NCI-H1417 treated with DMSO at 0.1 percent for 48 hours (cell line): ENCODE measurements at places on chromosomes 3 and 15.

DNA sequence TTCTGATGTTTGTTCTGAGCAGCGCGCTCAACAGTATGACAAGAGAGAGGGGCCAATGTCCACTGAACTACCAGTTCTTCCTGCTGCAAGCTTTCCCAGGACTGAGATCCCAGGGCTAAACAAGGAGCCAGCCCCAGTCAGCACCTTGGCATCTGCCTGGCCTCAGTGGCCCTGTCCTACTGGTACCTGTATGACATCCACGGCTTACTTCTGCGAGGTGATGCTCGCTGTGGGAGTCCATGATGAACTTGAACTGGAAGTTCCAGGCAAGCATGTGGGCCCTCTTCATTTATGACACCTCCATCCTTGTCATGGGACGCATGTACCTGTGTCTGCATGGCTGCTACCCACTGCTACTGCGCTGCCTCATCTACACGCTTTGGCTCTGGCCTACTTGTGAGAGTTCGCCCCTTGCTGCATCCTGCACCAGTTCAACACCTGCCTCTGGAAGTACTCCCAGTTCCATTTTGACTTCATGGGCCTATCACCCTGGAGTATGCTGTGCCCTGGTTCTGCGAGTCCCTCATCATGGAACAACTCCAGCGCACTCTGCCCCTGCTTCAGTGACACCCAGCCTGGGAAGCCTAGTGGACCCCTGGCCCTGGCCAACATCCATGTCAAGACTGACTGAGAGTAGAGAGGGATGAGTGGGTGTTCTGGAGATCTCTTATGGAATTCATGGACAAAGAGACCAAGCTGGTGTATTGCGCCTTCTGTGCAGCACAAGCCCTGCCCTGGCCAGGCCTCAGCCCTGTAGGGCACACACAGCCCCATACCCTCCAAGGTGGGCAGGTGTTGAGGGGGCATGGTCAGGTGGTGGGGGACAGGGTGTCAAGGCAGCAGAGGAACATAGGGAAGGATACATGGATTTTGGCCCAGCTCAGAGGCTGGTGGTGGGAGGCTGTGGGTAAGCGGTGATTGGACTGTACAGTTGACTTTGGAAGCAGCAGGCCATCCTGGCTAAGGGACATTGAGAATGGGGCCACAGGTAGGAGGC lies 246.8 kb downstream of the NLGN1 start:
- DNase-seq = no peak

- peak; percentile 37 for DNase-seq
Measured at GRCh38 chr3:101574388-101575112, 570 bp downstream of the PCNP start.

- no peak for DNase-seq
Measured at GRCh38 chr15:101168463-101168824, 83.4 kb downstream of the CHSY1 start.

- DNase-seq = no peak
Measured at GRCh38 chr15:60949039-60949977, 279.8 kb downstream of the RORA start.

DNA sequence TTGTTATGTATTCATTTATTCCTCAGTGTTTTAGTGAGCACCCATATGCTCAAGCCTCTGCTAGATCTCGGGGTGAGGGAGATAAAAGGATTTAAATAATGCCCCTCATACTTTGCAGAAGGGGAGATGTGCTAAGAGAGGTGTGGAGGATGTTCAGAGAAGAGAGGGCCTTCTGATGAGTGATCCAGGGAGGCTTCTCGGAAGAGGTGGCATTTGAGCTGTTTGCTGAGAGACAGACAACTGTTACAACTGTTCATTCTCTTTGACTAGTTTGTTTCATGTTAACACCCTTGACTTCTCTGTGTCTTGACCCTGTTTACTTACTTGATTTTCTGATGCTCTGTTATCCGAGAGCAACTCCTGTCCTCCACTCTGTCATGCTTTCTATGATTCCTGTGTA lies 34.5 kb downstream of the MFSD1 start:
- DNase-seq = no peak

DNA sequence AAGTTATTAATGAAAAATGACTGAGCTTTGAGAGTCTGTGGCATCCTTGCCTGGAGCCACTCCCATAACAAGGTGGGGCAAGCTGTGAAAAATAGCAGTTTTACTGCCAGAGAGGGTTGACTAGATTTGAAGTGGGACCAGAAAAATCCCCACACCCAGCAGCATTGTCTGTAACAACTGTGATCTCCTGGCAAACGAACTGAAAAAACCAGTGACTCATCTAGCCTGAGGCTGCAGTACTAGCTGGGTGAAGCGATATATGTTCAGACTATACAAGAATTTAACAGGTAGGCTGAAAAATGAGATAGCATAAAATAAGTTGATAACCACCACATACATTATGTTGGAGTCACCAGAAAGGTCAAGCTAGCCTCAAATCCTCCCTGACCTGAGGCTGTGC lies 64.0 kb downstream of the DPH6 start:
- DNase-seq = no peak

DNA sequence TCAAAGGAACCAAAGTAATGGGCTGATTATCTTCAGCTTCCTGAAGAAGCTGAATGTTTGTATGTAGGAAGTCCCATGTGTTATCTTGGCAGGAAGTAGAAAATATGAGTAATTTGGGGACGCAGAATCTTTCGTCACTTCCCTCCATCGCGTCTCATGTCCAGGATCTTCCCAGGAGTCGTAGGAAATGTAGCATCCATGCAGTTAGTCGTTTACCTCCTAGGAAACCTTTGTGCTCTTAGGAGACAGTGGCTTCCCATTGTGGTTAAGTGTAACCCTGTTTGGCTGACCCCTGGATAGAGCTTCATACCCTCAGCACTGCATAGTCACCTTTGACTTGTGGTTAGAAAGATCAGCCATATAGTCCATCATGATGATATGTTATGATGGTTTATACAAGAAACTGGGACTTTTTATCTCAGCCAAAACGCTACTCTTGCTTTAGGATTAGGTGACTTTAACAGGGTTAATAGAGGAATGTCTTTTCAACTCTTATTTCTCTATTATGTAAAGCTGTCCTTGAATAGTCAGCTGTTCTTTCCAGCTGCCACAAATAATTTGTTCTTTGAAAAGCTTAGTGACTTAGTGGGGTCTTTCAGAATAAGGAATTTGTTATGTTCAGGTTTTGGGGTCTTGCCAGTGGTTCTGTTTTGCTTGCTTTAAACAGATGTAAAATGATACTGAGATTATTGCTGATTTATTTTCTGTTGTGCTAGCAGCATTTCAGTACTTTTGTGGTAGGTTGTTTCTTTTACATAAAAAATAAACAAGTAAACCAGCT lies 92.2 kb downstream of the KLHL25 start:
- DNase-seq = no peak

- DNase-seq = no peak
Measured at GRCh38 chr3:182603501-182603900, 189.8 kb upstream of the ATP11B start.

GRCh38 chr3:135558150-135558783 lies 407.3 kb upstream of the PPP2R3A start:
- DNase-seq = no peak

GRCh38 chr3:31159331-31160039 lies 265.0 kb upstream of the GADL1 start:
- no peak for DNase-seq

- DNase-seq = no peak
Measured at GRCh38 chr15:31278544-31279220, 48.0 kb upstream of the KLF13 start.

DNA sequence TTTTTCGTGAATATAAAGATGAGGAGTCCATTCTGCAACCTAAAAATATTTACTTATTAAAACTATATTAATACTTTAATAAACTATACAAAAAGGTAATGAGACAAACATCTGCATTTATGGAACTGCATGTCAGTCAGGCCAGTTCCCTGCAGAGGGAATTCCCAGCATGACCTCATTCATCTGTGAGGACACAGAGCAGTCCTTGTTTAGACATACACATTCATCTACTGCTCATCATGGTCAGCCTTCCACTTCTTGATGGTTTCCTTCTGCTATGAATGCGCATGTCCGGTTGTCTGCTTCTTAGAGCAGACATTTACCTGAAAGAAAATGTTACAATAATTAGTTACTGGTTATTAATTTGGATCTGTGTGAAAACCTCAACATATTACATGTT lies 3.3 kb upstream of the ACTR8 start:
- no peak for DNase-seq

GRCh38 chr15:46854564-46854963 lies 862.7 kb upstream of the SEMA6D start:
- no peak for DNase-seq

- DNase-seq = no peak
Measured at GRCh38 chr3:99862208-99862607, 44.5 kb downstream of the CMSS1 start.

DNA sequence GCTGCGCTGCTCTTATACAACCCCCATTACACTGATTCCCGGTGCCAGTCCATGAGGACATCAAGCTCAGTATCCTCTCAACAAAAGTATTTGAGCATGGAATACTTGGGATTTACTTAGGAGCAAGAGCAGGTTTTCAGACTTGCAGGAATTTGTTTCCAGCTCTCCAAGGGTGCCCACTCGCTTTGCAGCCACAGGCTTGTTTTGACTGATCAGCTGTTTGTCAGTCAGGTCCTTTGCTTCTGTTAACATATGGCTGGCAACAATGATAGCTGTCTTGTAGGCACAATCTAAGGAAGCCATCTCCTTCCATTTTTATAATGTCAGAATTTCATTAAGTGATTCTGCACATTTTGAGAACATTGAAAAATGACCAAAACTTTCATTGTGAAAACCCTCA lies 38.2 kb upstream of the MCF2L2 start:
- DNase-seq = no peak

DNA sequence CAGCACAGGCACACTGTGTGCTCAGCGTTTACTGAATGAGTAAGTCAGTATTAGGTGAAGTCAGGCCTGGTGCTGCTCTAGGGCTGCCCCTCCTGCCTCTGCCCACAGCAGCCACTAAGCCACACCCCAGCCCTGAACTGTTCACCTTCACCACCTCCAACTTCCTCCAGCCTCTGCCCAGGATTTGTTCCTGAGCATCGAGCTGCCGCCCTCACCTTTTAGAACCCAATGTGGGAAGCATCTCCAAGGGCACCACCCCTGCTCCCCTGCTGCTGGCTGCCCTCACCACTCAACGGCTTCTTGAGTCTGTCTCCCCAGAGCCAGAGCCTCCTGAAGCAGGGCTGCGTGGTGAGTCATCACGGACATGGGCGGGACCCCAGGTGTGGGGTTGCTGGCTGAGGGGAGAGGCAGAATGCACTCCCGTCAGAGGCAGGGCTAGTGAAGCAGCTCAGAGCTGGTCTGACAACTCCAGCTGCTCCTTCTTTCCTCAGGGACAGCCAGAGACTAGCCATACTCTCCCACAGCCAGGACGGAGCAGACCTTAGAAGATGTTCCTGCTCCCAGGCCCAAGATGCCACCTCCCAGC lies 5.8 kb downstream of the HYAL2 start:
- no peak for DNase-seq

DNA sequence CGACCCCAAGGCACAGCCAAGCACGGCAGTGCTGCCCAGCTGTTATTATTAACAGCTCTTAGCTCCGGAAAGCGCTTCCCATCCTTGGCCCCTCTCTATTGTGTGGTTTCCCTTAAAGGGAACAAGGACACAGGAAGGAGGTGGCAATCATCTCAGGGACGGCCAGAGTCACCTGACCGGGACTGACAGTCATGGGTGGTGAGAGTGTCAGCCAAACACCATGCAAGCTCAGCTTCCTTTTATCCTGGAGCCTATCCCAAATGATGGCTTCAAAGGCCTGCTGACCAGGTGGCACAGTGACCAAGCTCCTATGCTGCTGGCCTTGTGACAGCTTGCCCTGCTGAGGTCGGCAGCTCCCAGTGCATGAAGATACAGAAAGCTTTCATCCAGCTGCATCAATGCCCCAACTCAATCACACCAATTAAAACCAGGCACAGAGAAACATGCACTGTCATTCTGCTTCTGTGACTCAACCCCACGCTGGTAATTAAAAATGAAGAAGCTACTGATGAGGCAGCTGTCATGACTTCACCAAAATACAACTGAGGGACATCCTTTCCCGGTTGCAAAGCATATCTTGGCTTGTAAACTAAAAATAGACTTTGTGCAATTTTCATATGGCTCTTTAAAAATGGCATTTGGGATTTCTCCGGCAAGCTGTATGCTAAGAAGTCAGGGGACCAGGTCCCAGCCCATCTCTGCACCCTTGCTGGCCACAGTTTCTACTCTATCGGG lies 34.0 kb downstream of the PCSK6 start:
- no peak for DNase-seq

GRCh38 chr3:13012221-13012691 lies 61.0 kb downstream of the IQSEC1 start:
- DNase-seq = no peak

DNA sequence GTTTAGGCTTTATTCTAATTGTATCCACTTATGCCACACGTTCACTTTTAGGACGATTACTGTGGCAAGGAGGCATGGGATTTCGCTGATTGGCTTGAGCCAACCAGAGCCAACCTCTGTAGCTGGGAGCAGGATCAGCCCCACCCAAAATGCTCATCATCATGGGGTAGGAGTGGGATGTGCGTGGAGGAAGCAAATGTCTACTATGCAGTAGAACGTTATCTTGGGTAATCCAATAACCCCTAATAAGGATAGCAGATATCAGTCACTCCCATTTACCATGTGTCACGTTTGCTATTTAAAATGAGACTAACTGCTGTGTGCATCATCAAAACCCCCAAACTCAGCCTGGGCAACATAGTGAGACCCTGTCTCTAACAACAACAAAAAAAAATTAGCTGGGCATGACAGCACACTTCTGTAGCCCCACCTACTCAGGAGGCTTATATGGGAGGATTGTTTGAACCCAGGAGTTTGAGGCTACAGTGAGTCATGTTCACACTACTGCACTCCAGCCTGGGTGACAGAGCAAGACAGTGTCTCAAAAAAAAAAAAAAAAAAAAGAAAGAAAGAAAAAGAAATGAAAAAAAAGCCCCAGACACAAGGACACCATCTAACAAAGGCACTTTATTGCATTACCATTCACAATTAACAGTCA lies 17.8 kb upstream of the ITGB5 start:
- no peak for DNase-seq

DNA sequence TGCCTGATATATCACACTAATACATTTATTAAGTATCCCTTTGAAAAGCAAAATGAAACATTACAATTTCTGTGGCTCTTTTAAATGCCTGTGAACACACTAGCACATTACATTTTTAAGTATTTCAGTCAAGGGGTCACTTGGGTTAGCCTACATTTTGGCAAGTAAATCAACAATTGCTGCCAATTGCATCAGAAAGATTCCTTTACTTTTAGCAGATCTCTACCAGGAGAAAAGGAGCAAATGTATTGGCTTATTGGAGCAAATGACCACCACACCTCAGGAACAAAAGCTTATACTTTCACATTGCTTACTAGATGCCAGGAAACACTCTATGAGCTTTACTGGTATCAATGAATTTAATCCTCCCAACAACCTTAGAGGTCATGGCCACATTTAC lies 947.1 kb downstream of the FHIT start:
- no peak for DNase-seq

- no peak for DNase-seq
Measured at GRCh38 chr3:190404715-190405114, 16.8 kb downstream of the CLDN16 start.
